Colonic mucosa (tissue), 4 donors: ENCODE measurements at places on chromosomes 1 and 21.

GRCh38 chr1:1826356-1827088 is 48.3 kb upstream of the NADK start:
- H3K36me3 ChIP-seq, result no peaks in the 10 kb centered on the region
- peaks cover 6% of the 10 kb centered on the region for H3K4me1 ChIP-seq
- no peak overlapping the region for H3K4me3 ChIP-seq
- no peak for DNase-seq
- H3K27me3 ChIP-seq, result no peaks in the 10 kb centered on the region

- no peak overlapping the region for H3K4me3 ChIP-seq
- no peaks in the 10 kb centered on the region for H3K27me3 ChIP-seq
- DNase-seq, result no peak
- H3K27ac ChIP-seq, result no peak overlapping the region
- H3K36me3 ChIP-seq, result no peaks in the 10 kb centered on the region
- no peaks in the 10 kb centered on the region for H3K4me1 ChIP-seq
These were observed 351.0 kb upstream of the VAMP3 start for GRCh38 chr1:7420098-7420445.

- DNase-seq, result peak; percentile 56
- H3K4me3 ChIP-seq, result no peak overlapping the region
- no peaks in the 10 kb centered on the region for H3K27me3 ChIP-seq
- H3K27ac ChIP-seq, result no peak overlapping the region
- no peaks in the 10 kb centered on the region for H3K36me3 ChIP-seq
These were observed 30.6 kb upstream of the CTPS1 start for GRCh38 chr1:40948741-40949443.

DNA sequence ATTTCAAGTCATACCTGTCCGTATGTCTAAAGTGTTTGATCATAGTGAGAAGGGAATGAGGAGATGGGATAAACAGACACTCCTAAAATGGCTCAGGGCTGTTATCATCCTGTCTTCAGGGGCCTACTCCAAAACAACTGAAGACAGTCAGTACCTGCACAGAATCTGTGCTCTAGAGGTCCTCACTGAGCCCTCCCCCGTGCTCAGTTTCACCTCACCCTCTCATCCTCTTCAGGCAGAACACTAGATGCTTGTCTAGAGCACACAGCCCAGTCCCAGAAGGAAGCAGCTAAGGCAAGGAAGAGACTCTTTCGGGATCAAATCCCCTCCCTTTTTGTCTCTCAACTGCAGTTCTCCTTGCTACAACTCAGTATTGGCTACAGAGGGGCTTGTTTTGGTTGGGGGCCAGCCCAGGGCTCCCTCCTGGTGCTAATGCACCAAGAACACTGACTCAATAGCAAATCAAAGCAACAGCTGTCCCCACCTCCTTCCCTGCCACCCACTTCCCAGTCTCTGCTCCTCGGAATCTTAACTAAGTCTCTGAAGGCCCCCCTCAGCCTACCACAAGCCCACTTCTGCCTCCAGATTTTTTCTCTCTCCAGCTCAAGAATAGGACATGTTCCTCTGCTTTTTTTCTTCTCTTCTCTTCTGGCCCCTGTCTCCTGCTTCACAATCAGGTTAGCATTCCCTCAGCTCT is 10.1 kb downstream of the CADM3 start:
- no peak for DNase-seq
- no peaks in the 10 kb centered on the region for H3K4me1 ChIP-seq
- no peaks in the 10 kb centered on the region for H3K27me3 ChIP-seq
- no peak overlapping the region for H3K4me3 ChIP-seq

- H3K27ac ChIP-seq, result no peak overlapping the region
- H3K4me3 ChIP-seq, result no peak overlapping the region
- no peaks in the 10 kb centered on the region for H3K4me1 ChIP-seq
These were observed 33.0 kb upstream of the GJB5 start for GRCh38 chr1:34721646-34722355.

DNA sequence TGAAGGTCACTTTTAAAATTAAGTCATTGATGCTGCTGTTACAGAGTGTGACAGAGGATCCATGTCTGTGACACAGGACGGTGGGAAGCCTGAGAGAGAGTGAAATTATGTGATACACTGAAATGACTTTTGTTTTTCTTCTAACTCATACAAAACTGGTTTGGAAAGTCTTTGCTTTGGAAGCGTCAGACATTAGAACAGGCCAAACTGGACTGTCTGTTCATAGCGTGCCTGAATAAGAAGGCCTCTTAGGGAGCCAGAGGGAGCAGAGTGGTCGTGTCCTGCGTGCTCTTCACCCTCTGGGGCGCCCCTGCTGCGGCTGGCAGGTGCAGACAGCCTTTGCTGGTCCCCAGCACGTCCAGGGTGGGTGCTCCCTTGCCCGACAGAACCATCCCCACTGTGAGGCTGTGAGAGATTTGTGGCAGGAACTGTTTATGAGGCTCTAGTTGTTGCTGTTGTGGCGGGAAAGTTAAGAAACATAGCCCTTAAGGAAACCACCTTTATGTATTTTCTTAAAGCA is 19.7 kb upstream of the PGD start:
- H3K4me3 ChIP-seq, result no peak overlapping the region
- no peaks in the 10 kb centered on the region for H3K4me1 ChIP-seq
- DNase-seq, result no peak
- no peaks in the 10 kb centered on the region for H3K27me3 ChIP-seq
- no peaks in the 10 kb centered on the region for H3K36me3 ChIP-seq
- no peak overlapping the region for H3K27ac ChIP-seq

GRCh38 chr1:66396212-66396890 is 137.6 kb upstream of the SGIP1 start:
- no peaks in the 10 kb centered on the region for H3K36me3 ChIP-seq
- H3K4me3 ChIP-seq, result no peak overlapping the region
- peak overlapping the region; percentile 17 for H3K27ac ChIP-seq
- H3K27me3 ChIP-seq, result no peaks in the 10 kb centered on the region
- DNase-seq, result no peak
